GM12865 (cell line): ENCODE measurements at places on chromosomes 3 and 15.

- no peak for DNase-seq
Observed at GRCh38 chr3:151174351-151174750, 28.7 kb downstream of the GPR171 start.

DNA sequence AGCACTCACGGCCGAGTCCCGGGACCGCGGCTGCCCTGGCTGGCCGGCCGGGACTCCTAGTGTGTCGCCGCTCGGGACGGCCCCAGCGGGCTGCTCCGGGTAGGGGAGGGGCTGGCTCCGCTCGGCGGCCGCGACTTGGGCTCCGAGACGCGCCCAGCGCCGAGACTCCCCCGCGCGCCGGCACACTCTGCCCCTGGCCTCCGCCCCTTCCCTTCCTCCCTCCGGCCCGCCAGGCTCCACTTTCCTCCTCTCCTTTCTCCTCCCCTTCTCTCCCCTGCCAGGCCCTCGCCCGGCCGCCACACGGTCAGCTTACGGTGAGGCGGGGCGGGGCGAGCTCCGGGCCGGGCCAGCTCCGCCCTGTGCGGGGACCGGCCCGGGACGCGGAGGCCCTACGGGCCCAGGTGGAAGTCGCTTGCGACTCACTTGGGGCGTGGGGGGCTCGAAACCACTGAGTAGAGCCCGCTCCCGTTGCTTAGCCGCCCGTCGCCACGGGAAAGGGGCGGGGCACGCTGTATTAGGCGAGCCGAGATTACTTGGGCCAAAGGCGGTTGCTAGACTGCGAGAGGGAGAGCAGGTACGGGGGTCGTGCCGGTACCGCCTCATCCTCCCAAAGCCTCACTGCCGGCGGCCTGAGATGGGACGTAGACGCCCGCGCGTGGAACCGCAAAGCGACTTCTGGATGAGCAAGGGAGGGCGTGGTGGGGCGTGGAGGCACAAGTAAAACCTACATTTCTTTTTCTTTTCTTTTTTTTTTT lies at the start of gene ITGB5:
Gene ITGB5 (minus strand): TSS at position 189 of the 755 bp plus-strand sequence. CDS start 365 bp downstream, outside the sequence.
- peak; percentile 65 for DNase-seq

DNA sequence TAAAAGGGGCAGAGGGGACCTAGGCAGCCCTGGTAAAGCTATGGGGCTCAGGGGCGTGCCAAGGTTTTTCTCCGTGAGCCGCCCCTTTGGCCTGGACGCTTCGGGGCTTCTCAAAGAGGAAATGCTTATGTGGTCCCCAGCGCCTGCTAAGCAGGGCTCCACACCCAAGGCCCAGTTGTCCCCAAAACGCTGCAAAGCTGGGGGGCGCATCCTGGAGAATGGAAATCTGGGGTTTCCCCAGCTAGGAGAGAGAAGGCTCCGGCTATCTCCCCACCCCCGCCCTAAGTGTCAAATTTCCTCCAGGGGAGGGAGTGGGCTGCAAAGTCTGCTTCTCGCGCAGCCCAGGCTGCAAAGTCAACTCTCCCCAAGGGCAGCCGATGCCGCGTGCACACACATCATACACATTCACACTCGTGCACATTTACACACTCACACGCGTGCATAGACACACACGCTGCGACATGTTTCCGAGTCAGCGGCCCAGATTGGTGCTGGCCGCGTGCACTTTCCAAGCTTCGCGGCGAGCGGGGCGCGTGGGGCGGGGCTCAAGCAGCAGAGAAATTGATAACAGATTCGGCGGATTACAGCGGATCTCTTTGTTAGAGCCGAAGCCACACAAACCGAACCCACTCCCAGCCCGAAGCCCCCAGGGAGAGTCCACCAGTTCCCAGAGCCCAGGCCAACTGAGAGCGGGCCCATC lies 4.5 kb downstream of the WNT5A start:
- no peak for DNase-seq

- no peak for DNase-seq
Observed at GRCh38 chr3:127325629-127325961, 37.7 kb upstream of the PRR20G start.

DNA sequence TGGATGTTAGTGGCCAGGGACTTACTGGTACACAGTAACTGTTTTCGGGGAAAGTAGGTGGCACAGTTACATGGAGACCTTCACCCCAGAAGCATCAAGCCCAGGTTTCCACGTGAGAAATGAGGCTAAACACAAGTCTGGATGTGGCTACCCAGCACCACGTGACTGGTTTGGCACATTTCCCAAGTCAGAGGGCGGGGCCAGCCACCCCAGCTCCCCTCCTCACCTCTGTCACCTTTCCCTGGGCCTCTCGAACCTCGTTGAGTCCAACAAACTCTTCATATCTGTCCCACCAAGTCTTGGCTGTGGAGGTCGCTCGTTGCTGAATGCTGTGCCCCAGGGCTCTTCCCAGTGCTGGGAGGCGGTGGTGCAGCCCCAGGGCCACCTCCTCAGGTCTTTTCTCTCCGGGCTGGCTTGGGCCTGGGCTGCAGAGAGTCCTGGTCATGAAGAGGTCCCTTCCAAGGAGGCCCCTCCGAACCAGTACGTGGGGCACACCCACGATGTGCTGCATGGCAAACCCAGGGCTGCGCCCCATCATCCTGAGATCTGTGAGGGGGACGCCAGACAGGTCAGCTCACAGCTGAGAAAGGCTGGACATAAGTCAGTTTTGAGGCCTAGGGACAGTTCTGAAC lies 4.8 kb upstream of the PLXNB1 start:
- no peak for DNase-seq

- DNase-seq: no peak
Observed at GRCh38 chr15:80769829-80770705, 9.1 kb upstream of the CEMIP start.

GRCh38 chr3:35867791-35868190 lies 228.5 kb downstream of the ARPP21 start:
- no peak for DNase-seq

GRCh38 chr15:41921639-41922038 lies 27.8 kb upstream of the SPTBN5 start:
- DNase-seq: no peak

GRCh38 chr3:23793528-23794134 lies 12.1 kb upstream of the UBE2E1 start:
- no peak for DNase-seq

GRCh38 chr3:72018343-72018984 lies 233.5 kb upstream of the PROK2 start:
- no peak for DNase-seq

- peak; percentile 88 for DNase-seq
Observed at GRCh38 chr3:157160658-157161424, 894 bp upstream of the CCNL1 start.

GRCh38 chr3:195219351-195220230 lies 51.4 kb downstream of the XXYLT1 start:
- DNase-seq: no peak

DNA sequence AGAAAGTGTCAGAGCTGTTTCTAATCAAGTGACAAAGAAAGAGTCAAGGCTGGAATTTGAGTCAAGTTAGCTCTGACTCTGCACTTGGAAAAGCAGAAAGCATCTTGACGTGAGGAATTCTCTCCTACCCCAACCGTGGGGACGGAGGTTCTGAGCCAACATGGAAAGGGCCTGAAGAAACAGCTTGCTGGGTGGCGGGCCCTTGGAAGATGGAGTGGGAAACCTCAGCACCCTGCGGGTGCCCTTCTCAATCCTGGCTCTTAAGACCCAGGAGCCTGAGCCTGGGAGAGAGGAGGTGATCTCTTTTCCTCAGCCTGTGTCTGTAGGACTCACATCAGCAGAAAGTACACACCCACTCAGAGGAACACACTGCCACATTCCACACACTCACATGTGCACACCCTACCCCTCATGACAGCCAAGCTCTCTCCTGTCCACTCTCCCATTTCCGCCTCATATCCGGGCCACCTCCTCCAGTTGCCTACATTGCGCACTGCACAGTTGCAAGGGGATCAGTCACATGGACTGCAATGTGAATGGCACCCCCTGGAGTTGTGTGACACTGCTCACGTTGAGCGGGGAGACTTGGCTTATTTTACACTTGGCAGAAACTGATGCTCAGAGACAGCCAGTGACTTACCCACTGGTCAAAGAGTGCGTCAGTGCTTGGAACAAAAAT lies 101.5 kb upstream of the SLC6A6 start:
- DNase-seq: no peak

DNA sequence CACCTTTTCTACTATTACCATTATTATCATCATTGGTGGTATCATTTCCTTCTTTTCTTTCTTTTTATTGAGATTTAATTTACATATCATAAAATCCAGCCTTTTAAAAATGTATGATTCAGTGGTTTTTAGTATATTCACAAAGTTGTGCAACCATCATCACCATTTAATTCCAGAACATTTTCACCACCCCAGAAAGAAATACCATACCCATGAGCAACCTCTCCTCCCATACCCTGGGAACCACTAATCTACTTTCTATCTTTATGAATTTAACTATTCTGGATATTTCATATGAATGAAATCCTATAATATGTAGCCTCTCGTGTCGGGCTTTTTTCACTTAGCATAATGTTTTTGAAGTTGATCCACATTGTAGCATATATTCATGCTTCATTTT lies 29.1 kb downstream of the AAGAB start:
- DNase-seq: no peak

DNA sequence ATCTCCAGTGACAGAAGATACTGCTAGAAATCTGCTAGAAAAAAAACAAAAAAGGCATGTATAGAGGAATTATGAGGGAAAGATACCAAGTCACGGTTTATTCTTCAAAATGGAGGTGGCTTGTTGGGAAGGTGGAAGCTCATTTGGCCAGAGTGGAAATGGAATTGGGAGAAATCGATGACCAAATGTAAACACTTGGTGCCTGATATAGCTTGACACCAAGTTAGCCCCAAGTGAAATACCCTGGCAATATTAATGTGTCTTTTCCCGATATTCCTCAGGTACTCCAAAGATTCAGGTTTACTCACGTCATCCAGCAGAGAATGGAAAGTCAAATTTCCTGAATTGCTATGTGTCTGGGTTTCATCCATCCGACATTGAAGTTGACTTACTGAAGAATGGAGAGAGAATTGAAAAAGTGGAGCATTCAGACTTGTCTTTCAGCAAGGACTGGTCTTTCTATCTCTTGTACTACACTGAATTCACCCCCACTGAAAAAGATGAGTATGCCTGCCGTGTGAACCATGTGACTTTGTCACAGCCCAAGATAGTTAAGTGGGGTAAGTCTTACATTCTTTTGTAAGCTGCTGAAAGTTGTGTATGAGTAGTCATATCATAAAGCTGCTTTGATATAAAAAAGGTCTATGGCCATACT lies 4.0 kb downstream of the B2M start:
- DNase-seq: peak; percentile 45

GRCh38 chr15:92749946-92750345 lies 94.4 kb upstream of the FAM174B start:
- no peak for DNase-seq

DNA sequence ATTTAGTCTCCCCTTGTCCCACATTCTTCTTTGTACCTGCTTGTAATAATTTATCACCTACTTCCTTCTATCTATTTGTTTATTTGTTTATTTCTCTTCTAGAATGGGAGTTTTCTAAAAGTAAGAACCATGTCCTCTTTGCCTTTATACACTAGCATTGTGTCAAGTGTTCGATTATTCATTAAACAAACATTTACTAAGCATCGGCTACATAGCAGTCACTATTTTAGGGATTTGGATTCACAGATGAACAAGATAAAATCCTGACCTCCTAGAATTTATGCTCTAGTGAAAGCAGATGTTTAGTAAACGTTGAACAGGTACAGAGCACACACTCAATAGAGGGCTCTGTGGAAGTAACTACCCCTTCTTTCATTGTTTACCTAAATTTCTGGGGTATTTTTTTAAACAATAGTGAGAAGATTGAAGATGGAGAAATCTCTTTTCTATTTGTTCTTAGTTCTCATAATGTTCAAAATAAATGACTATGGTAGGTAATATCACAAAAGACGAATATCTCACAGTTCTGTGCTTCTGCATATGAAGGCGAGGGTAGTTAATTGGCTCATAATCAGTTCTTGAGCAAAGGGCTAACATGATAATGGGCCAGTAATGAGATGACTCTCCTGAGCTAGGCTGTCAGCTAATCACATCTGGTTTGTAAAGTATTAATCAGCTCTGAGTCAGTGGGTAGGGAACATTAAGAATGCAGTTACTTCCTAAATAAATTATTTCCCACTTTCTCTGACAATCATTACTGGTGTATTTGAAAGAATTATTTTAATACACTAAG lies 111.9 kb downstream of the SLC9A9 start:
- DNase-seq: no peak

GRCh38 chr15:59918994-59919951 lies 84.8 kb upstream of the FOXB1 start:
- DNase-seq: peak; percentile 86

GRCh38 chr3:123818324-123818920 lies 65.7 kb downstream of the MYLK start:
- DNase-seq: no peak

- DNase-seq: no peak
Observed at GRCh38 chr3:135966271-135966961, 888 bp downstream of the PPP2R3A start.
